ENCODE measurements at places on chromosomes 12 and 14.
A peak's percentile ranks its signal among the peaks of the same experiment; 100 is the strongest.

- no peak for DNase-seq
These were observed 200.5 kb upstream of the SFSWAP start for GRCh38 chr12:131510431-131510830.

- no peak for DNase-seq
These were observed 43.6 kb downstream of the DDX51 start for GRCh38 chr12:132100306-132101065.

DNA sequence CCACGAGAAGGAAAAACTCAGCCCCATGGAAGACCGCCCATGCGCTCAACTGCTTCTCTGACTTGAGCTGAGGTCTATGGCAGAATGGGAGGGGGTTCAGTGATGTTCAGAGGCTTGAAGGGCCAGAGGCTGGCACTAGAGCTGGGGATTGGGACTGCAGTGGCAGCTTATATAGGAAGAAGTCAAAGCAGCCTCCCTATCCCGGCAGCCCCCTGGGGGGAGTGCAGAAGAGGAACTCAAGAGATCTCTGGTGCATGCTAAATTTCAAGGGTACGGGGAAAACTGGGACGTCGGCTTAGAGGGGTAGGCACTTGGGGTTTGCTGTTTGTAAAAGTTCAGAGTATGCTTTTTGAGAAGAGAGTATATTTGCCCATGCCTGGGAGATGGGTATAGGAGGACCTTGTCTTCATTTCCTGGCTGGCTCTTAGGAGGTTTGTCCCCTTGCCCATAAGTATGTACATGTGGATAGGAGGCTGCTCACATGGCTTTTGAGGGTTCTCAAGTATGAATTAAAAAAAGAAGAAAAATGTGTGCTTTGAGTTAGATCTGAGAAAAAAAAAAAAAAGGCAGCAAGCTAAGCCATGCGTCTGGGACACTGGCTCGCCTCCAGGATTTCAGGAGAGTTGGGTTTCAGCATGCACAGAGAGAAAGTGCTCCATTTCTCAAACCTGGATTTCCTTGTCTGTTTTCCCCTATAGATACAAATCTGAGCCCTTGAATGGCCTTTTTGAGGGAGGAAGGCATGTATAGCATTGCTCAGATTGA lies 3.2 kb upstream of the MEG3 start:
- no peak for DNase-seq

DNA sequence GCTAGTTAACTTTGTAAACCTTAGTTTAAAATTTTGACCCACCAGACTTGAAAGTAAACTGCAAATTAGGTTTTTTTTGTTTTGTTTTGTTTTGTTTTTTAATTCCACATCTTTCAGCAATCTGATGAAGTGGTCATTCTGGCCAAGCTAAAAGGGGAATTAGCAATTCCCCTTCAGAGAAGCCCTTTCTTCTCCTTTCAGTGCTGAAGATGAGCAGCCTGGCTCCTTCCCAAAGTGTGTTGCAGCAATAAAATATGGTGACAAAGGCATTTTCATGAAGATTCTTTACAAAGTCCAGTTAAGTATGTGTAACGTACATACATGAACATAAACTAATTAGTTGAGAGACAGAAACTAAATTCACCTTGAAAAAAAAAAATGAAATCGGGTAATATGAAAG lies 380.1 kb downstream of the NOVA1 start:
- no peak for DNase-seq

- peak; percentile 51 for DNase-seq
These were observed at the start of gene KRT75 for GRCh38 chr12:52434081-52434733. TSS of gene KRT75 (minus strand) at chr12:52434371. CDS start at chr12:52434304, 67 bp downstream.

DNA sequence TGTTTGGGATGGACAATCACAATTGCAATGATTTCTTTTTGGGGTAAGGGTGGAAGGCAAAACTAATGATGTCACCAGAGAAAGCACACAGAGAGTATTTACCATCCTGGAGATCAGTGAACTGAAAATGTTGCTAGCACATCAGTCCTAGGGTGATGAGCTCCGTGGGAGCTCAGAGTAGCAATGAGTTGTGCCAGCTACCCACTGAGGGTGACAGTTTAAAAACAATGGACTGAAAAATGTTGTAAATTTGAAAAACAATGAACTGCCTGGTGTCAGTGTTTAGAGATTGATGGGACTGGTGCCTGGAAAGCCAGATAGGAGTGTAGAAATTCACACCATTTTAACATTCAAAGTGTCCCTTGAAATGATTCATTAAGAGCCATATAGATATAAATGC lies 198.5 kb downstream of the ATP23 start:
- no peak for DNase-seq

DNA sequence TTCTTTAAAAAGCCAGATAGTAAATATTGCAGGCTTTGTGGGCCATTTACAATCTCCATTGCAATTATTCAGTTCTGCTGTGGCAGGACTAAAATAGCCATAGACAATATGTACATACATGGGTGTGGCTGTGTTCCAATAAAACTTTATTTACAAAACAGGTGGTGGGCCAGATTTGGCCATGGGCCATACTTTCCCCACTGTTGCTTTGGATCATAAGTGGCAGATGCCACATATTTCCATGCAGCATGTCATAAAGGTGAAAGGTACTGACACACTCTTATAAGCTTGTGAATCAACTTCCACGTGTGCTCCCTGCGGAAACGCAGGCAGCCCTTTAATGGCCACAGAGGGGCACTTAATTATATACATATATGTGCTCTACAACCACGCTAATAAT lies 244.4 kb upstream of the FOXN3 start:
- no peak for DNase-seq

GRCh38 chr12:102163383-102163782 lies 34.2 kb downstream of the PMCH start:
- no peak for DNase-seq

- no peak for DNase-seq
These were observed 1.6 kb downstream of the CRIP2 start for GRCh38 chr14:105476097-105476830.

DNA sequence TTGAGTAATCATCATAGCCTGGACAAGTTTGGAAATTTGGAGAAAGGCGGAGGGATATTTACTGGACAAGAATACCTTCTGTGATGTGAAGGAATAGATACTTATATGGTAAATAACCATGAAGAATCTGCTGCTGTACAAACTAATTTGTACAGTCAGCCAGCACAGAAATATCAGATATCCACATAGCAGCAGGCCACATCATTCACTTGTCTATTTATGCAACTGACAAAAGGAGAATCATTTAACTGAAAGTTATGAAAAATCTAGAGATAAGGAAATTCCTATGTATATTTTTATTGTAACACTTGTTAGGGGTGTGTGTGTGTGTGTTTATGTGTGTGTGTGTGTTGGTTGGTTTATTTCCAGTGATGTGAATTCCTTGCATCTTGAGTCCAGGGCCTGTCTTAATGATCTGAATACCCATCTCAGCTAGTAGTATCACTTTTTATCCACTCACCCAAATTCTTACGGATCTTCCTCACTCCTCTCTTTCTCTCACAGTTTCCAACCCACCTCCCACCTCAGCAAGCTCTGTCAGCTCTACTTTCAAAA lies 10.5 kb upstream of the LRIG3 start:
- DNase-seq = no peak

DNA sequence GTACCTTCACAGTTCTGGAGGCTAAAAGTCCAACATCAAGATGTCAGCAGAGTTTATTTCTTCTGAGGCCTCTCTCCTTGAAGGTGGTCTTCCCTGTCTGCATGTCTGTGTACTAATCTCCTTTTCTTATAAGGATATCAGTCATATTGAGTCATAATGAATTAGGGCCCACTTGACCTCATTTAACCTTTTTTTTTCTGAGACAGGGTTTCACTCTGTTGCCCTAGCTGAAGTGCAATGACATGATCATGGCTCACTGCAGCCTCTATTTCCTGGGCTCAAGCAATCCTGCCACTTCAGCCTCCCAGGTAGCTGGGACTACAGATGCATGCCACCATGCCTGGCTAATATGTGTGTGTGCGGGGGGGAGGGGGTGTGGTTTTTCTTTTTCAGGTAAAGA lies 41.7 kb downstream of the PPM1H start:
- DNase-seq = no peak

Measured in islet precursor cell (in vitro differentiated cells).